NCI-H146 (cell line): ENCODE measurements at places on chromosomes 3 and 15.

GRCh38 chr3:75101329-75102147 lies 487.1 kb upstream of the CNTN3 start:
- no peak for DNase-seq

DNA sequence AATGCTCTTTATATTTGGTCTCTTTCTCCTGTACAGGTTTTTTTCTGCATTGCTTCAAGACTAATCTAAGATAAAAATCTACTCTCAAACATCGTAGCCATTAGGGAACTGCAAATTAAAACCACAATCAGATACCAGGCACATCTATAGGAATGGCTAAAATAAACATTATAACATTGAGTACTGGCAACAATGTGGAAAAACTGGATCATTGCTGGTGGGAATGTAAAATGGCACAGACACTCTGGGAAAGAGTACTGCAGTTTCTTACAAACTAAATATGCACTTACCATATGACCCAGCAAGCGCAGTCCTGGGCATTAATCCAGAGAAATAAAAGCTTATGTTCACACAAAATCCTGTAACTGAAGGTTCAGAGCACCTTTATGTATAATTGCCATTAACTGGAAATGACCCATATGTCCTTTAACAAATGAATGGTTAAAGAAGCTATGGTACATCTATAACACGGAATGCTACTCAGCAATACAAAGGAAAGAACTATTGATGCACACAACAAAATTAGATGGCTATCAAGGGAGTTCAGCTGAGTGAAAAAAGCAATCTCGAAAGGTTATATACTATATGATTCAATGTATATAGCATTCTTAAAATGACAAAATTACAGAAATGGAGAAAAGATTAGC lies 6.3 kb downstream of the ABCC5 start:
- no peak for DNase-seq

DNA sequence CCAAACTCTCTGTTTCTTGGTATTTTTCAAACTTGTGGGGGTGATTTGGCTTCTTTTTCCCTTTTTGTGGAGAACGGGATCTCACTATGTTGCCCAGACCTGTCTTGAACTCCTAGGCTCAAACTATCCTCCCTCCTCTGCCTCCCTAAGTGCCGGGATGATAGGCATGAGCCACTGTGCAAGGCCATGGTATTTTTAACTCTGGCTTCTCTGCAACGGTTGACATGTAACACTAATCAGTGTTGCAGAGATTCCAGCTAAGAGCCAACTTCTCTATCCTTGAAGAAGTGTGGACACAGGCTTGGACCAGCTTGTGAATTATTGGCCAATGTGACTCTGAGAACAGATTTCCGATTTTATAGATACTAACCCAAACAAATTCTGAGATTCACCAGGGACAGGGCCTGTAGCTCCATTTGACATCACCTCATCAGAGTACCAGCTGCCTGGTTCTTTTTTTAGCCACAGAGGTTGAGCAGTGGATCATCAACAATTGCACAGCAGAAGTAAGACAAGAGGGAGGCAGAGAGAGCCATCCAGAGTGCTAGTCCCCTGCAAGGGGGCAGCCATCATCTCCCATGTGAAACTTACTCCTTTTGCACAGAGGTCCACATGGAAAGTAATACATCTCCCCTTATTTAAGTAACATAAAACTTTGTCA lies 98.1 kb upstream of the SYNPR start:
- no peak for DNase-seq

DNA sequence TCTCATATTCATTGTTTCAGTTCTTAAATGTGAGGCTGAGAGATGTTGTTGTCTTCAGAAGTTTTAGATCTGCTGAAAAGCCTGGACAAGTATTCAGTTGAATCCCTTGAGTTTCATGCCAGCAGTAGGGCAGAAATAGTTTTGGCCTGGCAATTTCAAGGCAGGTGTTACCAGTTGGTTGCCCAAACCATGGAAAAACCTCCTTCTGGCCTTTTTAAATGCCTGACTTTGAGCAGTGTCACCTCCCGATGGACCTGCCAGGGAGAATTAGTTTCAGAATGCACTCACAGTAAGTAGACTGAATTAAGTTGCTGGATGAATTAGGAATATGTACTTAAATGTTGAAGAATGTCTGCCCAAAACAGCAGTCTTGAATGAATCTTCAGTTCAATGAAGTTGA lies 383.1 kb downstream of the KCNH8 start:
- no peak for DNase-seq

DNA sequence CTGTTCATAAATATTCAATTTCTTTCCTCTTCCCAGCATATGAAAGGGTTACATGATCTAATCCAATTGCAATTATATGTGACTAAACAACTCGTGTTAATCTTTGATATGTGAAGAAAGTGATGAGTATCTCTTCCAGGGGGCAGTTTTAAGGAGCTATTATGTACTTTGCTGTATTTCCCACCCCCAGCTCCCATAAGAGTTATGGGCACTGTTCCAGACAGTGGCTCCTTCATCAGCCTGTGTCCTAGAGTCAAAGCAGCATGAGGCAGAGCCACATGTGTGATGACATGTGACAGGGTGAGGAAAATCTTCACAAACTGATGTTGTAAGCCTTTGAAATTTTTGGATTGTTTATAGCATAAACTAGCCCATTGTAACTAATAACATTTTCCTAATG lies 315.4 kb downstream of the DIPK2A start:
- DNase-seq = no peak

DNA sequence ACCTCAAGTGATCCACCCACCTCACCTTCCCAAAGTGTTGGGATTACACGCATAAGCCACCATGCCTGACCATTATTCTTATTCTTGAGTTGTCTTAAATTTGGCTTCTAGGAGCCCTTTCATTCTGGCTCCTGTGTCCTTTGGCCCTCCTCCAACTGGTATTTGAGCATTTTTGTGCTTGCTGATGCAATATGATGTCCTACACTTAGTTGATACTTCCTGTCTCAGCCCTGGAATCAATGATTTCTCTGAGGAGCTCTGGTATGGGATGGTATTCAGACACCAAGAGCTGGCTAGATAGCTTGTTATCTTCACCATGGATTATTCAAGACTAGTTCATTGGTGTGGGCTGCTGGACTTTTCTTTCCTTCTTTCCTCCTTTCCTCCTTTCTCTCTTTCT lies 25.4 kb downstream of the ZNF621 start:
- no peak for DNase-seq

DNA sequence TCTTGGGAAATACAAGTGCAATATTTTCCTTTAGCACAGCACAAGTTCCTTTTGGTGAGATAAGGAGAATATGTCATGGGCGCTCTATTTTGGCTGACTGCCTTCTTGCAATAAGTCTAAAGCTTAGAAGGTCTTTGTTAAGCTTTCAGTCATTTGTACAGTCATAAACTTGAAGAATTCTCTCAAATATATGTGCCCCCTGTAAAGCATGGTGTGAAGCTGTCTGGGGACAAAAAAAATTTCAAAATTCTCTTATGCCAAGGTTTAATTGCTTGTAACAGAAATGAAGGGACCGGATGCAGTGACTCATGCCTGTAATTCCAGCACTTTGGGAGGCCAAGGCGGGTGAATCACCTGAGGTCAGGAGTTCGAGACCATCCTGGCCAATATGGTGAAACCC lies 21.7 kb upstream of the ARID3B start:
- DNase-seq = no peak

DNA sequence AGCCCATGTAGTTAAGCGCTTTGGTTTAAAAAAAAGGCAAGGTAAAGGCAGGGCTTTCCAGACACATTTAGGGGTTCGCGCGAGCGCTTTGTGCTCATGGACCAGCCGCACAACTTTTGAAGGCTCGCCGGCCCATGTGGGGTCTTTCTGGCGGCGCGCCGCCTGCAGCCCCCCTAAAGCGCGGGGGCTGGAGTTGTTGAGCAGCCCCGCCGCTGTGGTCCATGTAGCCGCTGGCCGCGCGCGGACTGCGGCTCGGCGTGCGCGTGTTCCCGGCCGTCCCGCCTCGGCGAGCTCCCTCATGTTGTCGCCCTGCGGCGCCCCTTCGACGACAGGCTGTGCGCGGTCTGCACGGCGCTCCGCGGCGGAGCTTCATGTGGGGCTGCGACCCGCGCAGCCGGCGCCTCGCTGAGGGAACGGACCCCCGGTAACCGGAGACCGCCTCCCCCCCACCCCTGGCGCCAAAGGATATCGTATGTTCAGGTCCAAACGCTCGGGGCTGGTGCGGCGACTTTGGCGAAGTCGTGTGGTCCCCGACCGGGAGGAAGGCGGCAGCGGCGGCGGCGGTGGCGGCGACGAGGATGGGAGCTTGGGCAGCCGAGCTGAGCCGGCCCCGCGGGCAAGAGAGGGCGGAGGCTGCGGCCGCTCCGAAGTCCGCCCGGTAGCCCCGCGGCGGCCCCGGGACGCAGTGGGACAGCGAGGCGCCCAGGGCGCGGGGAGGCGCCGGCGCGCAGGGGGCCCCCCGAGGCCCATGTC lies 927 bp downstream of the SMAD6 start:
- no peak for DNase-seq

DNA sequence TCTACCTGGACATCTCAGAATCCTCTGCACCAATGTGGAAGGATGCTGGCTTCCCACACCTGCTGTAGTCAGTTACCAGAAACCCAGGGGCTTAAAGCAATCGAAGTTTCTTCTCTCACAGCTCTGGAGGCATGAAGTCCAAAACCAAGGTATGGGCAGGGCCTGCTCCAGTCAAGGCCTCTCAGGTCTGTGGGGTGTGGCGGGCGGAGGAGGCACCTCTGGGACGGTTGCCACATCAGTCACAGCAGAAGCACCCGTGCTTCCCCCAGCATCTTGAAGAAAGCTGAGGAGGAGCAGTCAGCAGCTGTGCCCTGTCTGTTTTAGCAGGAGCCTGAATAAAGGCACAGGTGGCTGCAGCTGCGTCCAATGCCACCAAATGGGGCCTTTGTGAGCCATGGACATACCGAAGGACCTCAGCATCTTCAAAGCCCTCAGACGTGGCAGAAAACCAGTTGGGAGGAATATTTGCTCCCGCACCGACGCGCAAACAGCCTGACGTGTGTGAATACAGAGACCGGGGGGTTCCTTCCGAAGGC lies 68.9 kb downstream of the TFRC start:
- DNase-seq = no peak

- no peak for DNase-seq
These were observed 27.6 kb downstream of the SUCNR1 start for GRCh38 chr3:151900884-151901643.

DNA sequence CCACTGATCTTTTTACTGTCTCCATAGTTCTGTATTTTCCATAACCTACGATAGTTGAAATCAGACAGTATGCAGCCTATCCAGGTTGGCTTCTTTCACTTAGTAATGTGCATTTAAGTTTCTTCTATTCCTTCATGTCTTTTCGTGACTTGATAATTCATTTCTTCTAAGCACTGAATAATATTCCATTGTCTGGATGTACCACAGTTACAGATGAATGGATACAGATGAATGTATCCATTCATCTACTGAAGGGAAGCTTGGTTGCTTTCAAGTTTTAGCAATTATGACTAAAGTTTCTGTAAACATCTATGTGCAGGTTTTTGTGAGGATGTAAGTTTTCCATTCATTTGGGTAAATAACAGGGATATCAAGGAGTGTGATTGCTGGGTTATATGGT lies 124.8 kb downstream of the NSUN3 start:
- DNase-seq = no peak
